Stimulated activated CD4-positive, alpha-beta T cell treated with anti-CD3 and anti-CD28 coated beads, Interleukin-1b, Interleukin-23, amount 100 ng/mL, for 24 hours (primary cell): ENCODE measurements at places on chromosomes 11 and 22.

DNA sequence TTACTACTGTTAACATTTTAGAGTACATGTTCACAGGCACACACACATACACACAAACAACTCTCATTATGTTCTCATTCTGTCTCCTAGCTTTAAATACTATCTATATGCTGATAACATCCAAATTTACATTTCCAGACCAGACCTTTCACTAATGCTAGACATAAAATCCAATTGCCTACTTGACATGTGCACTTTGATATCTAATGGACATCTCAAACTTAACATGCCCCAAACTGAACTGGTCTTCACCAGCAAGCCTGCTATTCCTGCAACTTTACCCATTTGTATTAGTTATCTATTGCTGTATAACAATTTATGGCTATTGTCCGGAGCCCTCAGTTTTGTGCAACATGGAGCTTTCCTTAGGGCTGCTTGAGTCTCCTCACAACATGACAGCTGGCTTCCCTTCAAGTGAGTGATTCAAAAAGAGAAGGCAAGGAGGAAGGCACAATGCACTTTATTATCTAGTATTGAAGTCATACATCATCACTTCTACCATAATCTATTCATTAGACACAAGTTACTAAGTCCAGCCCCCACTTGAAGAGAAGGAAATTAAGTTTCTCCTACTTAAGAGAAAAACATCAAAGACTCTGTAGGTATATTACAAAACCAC lies 3.0 kb downstream of the SLC36A4 start:
- no peak for DNase-seq

- DNase-seq, result no peak
These were observed 19.2 kb upstream of the OOSP4B start for GRCh38 chr11:59997800-59998199.

- DNase-seq, result no peak
These were observed 83.5 kb upstream of the NARS2 start for GRCh38 chr11:78657968-78658839.

DNA sequence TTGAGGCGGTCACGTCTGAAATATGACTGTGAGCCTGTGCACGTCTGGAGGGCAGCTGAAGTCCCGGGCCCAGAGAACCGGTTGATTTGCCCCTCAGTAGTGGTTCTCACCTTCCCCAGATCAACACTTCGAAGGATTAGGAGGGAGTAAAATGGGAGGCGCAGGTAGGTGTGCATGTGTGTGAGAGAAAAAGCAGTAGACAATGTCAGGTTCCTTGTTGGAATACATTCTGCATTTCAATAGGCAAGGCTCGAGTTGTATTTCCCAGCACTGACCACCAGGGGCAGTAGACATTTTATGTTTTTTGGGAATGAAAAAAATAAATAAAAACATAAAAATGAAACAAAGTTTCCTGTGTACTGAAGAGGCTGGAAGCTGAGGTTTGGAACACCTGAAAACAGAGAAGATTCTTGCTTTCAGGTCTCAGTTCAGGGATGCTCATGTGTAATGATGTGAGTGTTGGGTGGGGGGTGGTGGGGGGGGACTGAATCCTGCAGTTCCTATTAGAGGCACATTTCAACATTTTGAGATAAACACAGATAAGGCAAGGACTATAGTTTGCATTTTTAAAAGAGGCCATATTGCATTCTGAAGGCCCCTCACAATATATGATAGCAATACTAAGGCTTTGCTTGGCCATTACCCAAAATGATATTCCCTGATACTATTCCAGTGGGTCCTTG lies 333.9 kb downstream of the CADM1 start:
- DNase-seq, result no peak

- no peak for DNase-seq
These were observed 29.4 kb upstream of the SMCO4 start for GRCh38 chr11:93572621-93573020.

DNA sequence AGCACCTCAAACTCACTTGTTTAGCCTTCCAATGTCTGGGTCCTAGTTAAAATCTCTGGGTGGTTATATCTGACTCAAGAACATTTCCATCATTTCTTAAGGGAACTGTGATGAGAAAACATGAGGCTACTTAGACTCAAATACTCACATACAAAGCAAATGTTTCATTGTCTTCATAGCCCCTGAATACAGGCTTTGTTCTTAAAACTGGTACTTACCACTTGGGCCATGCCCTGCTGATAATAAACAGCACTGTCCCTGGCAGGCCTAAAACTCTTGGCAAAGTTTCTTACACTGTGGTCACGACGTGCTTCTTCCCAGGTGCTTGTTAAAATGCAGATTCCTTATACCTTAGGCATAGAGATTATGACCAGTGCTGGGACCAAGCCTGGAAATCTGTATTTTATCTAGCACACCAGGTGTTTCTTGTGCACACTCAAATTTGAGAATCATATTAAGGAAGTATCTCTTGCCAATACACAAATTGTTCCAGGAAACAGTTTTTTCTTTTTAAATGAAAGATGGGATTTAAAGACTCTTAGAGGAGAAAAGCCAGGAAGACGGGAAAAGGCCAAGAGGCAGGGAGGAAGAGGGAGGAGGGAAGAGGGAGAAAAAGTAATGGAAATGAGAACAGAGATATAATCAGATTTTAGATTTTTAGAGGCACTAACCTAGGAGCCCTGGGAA lies 287.9 kb upstream of the MPPED2 start:
- DNase-seq, result no peak

GRCh38 chr11:66609721-66610617 lies 6.5 kb upstream of the RBM14 start:
- no peak for DNase-seq

- no peak for DNase-seq
These were observed 224.3 kb downstream of the OR4A5 start for GRCh38 chr11:54930930-54931329.

DNA sequence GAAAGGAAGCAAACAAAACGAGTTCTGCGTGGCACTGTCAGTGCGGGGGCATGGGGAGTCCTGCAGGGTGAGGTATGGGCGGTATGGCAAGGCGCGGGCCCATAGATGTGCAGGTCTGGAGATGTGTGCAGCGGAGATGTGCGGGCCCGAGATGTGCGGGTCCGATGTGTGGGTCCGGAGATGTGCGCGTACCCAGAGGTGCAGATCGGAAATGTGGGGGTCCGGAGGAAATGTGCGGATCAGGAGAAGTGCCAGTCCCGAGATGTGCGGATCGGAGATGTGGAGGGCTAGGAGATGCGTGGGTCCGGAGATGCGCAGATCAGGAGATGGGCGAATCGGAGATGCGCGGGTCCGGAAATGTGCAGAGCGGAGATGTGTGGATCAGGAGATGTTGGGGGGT lies 35.9 kb downstream of the CDPF1 start:
- no peak for DNase-seq

GRCh38 chr22:49021926-49022815 lies 805.5 kb downstream of the BRD1 start:
- DNase-seq, result no peak

DNA sequence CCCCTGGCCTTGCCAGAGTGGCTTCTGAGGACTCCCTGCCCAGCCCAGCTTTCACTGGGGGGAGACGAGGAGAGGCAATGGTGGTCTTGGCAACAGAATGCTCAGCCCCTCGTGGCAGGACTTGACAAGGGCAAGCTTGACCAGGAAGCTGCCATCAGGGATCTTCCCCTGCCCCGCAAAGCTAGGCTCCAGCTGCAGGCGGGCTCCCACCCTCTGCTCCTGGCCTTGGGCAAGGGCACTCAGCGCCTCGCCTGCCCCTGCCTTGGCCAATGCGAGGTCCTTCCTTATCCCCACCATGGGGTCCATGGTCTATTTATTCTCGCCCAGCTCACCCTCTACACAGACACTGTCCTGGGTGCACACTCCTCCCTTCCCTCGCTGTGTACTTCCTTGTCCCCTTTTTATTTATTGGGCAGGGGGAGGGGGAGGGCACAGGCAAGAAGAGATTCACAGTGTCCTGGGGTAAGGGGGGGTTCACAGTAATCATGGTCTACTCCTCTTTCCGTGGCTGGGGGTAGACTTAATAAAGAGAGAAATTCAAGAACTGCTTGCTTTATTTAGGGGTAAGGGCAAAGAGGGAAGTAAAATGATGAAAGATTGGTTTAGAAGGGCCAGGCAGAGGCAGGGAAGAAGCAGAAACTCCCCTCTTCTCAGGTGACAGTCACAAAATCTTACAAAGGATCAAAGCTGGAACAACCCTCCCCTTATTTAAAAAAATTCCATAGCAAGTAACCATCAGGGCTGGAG lies 1.6 kb downstream of the GPHA2 start:
- DNase-seq, result no peak

DNA sequence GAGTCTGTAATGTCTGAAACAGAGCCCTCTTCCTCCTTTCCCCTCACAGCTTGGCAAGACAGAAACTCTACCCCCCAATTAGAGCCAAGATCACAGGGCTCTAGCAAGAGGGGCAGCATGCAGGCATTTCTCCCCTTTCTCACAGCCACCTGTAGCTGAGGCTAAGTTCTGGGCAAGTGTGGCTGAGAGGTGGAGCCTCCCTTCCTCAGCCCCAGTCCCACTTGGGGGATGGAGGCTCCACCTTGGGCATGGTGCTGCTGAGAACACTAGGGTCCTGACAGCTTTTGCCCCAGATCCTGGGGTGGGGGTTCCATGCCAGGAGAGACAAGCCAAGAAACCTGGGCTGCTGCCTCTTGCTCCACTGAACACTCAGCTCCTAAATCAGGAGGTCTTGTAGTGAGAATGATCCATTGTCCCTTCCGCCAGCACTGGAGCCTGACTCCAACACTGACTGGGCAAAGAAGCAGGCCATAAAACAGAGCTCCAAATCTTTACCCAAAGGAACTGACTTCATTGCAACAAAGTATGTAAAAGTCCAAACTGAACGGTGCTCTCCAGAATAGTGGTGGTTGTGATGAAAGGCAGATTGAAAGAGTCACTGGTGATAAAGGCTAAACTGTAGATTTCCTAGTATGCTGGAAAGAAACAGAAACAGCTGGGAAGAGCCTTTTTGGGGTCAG lies 25.6 kb downstream of the NARS2 start:
- no peak for DNase-seq

DNA sequence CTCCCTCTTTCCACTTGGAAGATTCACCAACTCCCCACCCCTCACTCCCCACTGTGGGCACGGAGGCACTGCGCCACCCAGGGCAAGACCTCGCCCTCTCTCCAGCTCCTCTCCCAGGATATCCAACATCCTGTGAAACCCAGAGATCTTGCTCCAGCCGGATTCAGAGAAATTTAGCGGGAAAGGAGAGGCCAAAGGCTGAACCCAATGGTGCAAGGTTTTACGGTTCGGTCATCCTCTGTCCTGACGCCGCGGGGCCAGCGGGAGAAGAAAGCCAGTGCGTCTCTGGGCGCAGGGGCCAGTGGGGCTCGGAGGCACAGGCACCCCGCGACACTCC lies 397 bp upstream of the CD44 start:
- no peak for DNase-seq

DNA sequence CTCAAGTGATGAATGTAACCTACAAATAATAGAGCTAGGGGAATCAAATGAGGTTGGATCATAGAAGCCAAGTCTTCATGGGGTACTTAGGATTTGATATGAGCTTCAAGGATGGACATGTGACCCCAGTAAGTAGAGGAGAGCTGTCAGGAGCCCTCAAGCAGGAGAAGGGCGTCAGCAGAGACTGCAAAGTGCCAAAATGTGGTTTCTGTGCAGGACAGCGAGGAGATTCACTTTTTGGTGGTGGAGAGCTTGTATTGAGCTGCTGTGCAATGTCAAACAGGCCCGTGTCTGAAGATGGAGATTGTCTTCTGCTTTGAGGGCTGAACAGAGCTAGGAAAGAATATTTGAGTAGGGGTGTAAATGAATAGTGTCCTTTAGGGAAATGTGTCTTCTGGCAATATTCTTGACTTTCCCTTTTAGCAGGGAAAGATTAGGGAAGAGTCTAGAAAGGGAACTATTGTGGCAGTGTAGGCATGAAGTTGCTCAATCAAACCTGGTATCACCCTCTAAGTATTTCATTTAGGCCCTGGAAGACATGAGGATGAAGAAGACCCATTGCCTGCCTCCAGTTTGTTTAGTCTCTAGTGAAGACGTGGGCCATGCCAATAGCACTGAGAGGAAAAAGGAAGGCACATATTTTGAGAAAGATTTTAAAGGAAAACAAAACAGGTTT lies 31.2 kb upstream of the SORL1-AS1 start:
- no peak for DNase-seq

- DNase-seq, result no peak
These were observed 40.9 kb upstream of the SUSD2 start for GRCh38 chr22:24140357-24140756.

- no peak for DNase-seq
These were observed 215.4 kb upstream of the UBASH3B start for GRCh38 chr11:122439866-122440810.

GRCh38 chr11:116172156-116172555 lies 600.6 kb downstream of the BUD13 start:
- no peak for DNase-seq

GRCh38 chr22:40247976-40248375 lies 70.3 kb downstream of the TNRC6B start:
- DNase-seq, result no peak

- DNase-seq, result no peak
These were observed 46.9 kb upstream of the SESN3 start for GRCh38 chr11:95277868-95278267.
